SW 1271 (cell line): ENCODE measurements at places on chromosomes 13 and 19.

GRCh38 chr19:10228920-10229319 is 2.2 kb downstream of the S1PR2 start:
- no peak for DNase-seq

- no peak for DNase-seq
These were observed 626.9 kb downstream of the EFNB2 start for GRCh38 chr13:105908586-105908985.

DNA sequence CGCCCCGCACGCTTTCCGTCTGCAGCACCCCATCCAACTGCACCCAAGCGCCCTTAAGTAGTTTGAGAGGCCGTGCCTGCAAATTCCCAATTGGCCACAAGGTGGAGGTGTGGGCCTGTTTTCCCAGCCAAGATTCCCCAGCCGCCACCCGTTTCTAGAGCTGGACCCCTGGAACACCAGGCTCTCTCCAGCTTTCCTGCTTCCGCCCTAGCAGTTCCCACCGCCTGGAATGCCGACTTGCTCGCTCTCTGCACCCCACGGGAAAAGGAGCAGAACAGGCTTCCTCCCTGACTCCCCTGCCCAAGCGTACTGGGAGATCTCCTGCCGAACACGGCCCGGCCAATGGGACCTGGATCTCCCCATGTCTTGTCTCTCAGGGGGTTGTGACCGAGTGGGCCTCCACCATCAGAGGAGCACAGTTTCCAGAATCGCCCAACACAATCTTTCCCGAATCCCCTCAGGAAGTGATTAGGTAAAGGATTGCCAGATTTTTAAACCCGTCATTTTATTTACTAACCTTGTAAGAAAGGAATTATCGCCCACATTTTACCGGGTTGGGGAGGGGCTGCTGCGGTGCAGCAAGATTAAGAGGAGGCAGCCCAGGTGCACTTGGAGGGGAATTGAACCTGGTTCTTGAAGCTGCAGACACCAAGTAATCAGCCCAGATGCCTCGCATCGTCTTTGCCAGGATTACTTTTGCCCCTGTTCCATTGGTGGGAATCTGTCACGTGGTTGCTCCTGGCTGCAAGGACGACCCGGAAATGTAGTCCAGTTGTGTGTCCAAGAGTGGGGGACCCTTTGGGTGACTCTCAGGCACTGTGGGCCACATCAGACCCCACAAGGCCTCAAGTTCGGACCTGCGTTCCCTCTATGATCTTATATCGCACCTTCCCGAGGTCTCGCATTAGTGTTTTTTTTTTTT is 3.5 kb upstream of the NAPSA start:
- DNase-seq = no peak

GRCh38 chr19:46056536-46056935 is 15.7 kb upstream of the IGFL4 start:
- DNase-seq = no peak

DNA sequence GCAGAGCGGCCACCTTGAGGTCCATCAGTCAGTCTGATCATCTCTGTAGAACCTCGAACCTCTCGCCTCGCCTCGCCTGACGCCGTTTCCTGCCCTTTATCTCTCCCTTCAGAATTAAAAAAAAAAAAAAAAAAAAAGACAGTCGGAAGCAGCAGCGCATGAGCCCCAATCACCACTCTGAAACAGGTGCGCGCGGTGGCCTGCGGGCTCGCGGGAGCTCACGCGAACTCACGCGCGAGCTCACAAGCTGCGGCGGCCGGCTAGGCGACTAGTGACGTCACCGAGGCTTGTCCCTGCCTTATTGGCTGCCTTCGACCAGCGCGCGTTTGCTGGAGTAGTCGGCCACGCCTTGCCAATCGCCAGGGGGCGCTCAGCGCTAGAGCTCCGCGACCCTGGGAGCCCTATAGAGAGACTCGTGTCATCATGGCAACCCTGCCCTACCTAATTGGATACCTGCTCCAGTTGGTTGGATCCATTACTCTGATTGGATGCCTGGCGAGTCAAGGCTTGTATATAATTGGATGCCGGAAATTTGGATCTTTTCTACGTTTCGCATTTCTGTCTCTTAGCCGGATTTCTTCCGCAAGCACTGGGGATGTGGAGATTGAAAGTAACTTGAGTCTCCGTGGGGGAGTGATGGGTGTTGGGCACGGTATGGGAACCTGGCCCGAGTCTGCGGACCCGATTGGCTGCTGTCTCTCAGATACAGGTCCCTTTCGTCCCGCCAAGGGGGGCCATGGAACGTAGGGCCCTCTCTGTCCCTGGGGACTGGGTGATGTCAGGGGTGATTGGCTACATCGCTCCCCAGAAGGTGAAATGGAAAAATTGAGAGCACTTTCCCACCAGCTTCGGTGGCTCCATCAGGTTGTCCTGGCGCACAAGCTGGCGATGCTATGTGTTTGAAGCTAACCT is 31.6 kb downstream of the SYT3 start:
- no peak for DNase-seq

- no peak for DNase-seq
These were observed 98.7 kb upstream of the KLF5 start for GRCh38 chr13:72960114-72960513.

DNA sequence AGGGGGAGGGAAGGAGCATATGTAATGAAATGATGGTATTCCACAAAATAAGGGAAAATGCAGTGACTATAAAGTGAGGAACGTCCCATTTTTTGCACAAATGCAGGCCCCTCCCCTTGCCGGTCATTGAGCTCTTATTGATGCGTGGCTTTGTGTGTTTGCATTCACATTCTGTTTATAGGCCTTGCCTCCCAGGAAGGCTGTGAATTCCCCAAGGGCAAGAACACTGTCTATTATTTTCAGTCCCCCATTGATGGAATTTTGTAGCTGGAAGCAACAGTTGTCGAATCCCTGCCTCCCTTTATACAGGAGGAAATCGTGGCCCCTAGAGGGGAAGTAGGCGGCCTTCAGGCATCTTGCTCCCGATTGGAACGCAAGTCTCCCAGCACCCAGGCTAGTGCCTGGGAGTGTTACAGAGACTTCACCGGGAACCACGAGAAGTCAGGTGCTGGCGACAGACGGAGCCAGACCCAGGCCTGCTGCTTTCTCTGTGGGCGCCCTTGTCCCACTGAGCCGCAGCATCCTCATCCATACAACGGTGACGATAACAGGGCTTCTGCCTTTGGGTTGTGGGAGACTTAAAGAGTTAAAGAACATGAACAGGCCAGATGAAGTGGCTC is 6.9 kb downstream of the SBSN start:
- no peak for DNase-seq

GRCh38 chr19:28264556-28264955 is 948.4 kb downstream of the UQCRFS1 start:
- DNase-seq = no peak
